ENCODE measurements at places on chromosomes 1 and 21. TPM values are rescaled to one million over a fixed set of nuclear protein-coding genes. Genes with fewer than 3 reads are reported as not detected.
A peak's percentile ranks its signal among the peaks of the same experiment; 100 is the strongest.

The B3GALT5 gene
- total RNA-seq, result 1.4 TPM

The C1QC gene
- total RNA-seq, result 83.0 TPM

The DIO1 gene
- 0.05 TPM for total RNA-seq

The FAM177B gene
- total RNA-seq, result 0.42 TPM

The DCDC2B gene
- total RNA-seq, result not detected

The CHIA gene
- 0.05 TPM for total RNA-seq

The ARTN gene
- 0.19 TPM for total RNA-seq

The ALPL gene
- 0.90 TPM for total RNA-seq

GRCh38 chr1:67339623-67340343 lies 32.1 kb downstream of the IL12RB2 start:
- H3K4me3 ChIP-seq, result no peak overlapping the region
- H3K36me3 ChIP-seq, result no peaks in the 10 kb centered on the region
- DNase-seq, result no peak
- H3K27ac ChIP-seq, result no peak overlapping the region
- H3K27me3 ChIP-seq, result no peaks in the 10 kb centered on the region
- peaks cover 12% of the 10 kb centered on the region for H3K4me1 ChIP-seq

DNA sequence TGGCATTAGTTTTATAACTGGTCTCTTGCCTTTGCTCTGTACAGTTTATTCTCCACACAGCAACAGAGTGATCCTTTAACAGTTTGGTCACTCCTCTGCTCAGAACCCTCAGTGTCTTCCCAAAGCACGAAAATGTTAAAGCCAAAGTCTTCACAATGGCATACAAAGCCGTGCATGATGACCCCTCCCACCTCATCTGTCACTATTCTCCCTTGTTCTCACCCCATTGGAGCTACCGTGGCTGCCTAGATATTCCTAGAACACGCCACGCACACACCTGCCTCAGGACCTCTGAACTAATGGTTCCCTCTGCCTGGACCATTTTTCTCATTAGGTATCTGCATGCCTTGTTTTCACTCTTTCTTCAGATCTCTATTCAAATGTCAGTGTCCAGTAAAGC lies 8.6 kb upstream of the SEMA4A start:
- no peak for DNase-seq
- peaks cover 31% of the 10 kb centered on the region for H3K4me1 ChIP-seq
- no peaks in the 10 kb centered on the region for H3K36me3 ChIP-seq
- H3K4me3 ChIP-seq, result no peak overlapping the region
- no peak overlapping the region for H3K27ac ChIP-seq

DNA sequence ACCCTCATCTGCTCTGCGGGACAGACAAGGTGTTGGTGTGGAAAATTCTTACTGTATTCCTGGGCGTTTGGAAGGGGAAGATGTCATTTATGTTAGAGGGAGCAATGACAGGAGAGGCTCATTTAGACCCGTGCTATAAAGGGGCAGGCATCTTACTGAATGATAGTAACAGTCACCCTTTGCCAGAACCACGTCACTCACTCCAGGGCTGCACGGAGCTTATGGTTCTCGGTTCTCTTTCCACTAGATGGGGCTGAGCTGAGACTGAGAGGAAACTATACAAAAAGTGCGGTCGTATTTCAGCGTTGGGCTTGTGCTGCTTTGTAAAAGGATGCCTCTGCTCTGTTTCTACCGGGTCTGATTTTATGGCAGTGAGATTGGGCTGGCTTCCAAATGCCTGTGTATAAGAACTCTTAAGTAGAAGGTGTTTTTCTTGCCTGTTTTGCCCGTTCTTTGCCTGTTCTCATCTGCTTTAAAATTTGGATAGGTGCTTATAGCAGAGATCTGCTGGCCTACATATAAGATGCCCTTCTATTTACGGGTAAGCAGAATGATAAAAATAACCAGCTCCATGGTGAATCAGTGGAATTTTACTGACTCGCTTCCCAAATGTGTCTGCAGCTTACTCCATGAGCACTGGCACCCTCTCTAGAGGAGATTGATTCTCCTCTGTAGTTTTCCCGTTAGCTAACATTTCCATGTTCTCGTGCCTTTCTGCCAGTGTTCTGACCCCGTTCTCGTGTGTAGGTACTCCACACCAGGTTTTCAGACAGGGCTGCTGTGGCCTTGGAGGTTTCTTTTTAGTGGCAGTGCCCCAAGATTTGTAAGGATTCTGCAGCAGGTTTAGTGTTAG lies 55.9 kb downstream of the MRPS6 start:
- no peaks in the 10 kb centered on the region for H3K27me3 ChIP-seq
- peak; percentile 39 for DNase-seq
- peak overlapping the region; percentile 97 for H3K27ac ChIP-seq
- peaks cover 10% of the 10 kb centered on the region for H3K36me3 ChIP-seq

DNA sequence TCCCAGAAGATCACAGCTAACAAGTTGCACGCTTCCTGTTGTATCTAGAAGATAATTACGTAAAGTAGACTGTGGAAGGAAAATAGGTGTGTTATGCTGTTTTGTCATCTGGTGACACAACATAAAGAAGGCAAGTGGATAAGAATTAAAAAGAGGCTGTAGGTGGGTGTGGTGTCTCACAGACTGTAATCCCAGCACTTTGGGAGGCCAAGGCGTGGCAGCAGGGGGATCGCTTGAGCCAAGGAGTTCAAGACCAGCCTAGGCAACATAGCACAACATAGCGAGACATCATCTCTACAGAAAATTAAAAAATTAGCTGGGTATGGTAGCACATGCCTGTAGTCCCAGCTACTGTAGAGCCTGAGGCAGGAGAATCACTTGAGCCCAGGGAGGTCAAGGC lies 17.9 kb upstream of the ZNF281 start:
- no peak for DNase-seq
- no peaks in the 10 kb centered on the region for H3K27me3 ChIP-seq
- H3K36me3 ChIP-seq, result no peaks in the 10 kb centered on the region

GRCh38 chr1:243471026-243471685 lies 215.3 kb downstream of the SDCCAG8 start:
- H3K27ac ChIP-seq, result no peak overlapping the region
- DNase-seq, result no peak
- no peak overlapping the region for H3K4me3 ChIP-seq
- peaks cover 9% of the 10 kb centered on the region for H3K4me1 ChIP-seq
- H3K27me3 ChIP-seq, result no peaks in the 10 kb centered on the region

- no peak overlapping the region for H3K4me3 ChIP-seq
- no peaks in the 10 kb centered on the region for H3K27me3 ChIP-seq
- no peaks in the 10 kb centered on the region for H3K4me1 ChIP-seq
- H3K36me3 ChIP-seq, result no peaks in the 10 kb centered on the region
- H3K27ac ChIP-seq, result no peak overlapping the region
These were observed 154.8 kb downstream of the BACH1 start for GRCh38 chr21:29453511-29453910.

DNA sequence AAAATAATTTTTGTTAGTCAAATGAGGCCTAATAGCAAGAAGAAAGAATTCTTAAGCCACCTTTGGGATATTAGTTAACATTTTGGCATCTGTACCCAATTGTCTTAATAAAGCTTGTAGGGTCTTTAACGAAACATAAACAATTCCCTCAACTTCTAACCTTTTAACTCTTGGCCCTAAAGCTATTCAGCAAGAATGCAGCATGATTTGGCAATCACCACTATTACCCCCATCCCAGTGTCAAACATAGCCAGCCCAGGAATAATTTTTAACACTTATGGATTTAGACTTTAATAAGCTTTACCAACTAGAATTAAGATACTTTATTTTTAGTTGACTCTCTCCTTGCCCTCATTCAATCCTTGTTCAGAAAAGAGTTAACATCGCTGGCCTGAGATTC lies 2.5 kb upstream of the SLC16A4 start:
- H3K36me3 ChIP-seq, result peaks cover 18% of the 10 kb centered on the region
- no peak overlapping the region for H3K4me3 ChIP-seq
- H3K27me3 ChIP-seq, result no peaks in the 10 kb centered on the region
- H3K4me1 ChIP-seq, result no peaks in the 10 kb centered on the region
- DNase-seq, result no peak

- H3K27ac ChIP-seq, result no peak overlapping the region
- H3K4me3 ChIP-seq, result no peak overlapping the region
- no peak for DNase-seq
- H3K36me3 ChIP-seq, result no peaks in the 10 kb centered on the region
These were observed 475.1 kb upstream of the VAMP3 start for GRCh38 chr1:7295946-7296345.

DNA sequence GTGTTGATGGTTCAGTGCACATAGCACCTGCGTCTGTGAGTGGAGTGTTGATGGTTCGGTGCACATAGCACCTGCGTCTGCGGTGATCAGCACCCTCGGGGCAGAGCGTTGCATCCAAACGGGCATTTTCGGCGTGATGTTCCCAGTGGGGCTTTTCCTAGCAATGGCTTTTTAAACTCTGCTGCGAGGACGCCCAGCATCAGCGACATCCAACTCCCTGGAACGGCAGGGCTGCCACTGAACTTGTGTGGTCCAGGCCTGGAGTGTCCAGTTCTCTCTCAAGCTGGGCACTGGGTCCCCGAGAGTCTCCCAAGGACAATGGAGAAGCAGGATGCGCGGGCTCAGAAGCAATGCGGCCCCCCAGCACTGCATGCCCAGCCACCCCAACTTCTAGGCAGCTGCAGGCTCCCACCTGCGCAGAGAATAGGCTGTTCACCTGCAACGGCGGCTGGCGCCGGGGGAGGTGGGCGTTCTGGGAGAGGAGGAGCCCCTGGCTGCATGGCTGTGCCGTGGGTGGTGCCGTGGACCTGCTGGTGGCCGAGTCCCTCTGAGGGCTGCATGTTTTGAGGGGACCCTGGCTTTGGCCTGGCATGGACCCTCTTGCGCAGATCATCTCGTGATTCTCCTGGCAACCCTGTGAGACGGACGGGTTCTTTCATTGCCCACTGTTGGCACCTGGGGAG lies 10.1 kb upstream of the C1orf174 start:
- DNase-seq, result no peak
- H3K4me1 ChIP-seq, result peaks cover 6% of the 10 kb centered on the region
- no peaks in the 10 kb centered on the region for H3K27me3 ChIP-seq
- H3K36me3 ChIP-seq, result no peaks in the 10 kb centered on the region
- H3K27ac ChIP-seq, result no peak overlapping the region

DNA sequence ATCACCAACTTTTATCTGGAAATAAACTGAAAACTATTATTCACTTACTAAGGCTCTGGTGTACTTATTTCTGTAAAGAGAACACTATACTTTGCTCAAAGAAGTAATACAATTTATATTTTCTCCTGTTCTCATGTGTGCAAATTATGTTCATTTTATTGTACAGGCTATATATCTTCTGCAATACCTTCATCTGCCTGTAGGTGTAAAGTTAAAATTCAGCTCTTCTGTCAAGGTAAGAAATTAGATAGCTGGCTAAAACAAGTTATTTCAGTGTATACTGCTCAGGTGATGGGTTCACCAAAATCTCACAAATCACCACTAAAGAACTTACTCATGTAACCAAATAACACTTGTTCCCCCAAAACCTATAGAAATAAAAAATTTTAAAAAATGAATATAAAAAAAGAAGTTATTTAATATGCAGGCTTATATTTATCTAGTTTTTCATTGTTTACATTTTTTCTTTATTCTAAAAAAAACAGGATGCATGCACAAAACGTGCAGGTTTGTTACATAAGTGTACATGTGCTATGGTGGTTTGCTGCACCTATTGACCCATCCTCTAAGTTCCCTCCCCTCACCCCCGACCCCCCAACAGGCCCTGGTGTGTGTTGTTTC lies 81.5 kb downstream of the PTGER3 start:
- no peak overlapping the region for H3K27ac ChIP-seq
- no peaks in the 10 kb centered on the region for H3K4me1 ChIP-seq

GRCh38 chr1:24572301-24572700 lies 16.4 kb downstream of the NCMAP start:
- no peak for DNase-seq
- no peak overlapping the region for H3K27ac ChIP-seq
- H3K27me3 ChIP-seq, result no peaks in the 10 kb centered on the region
- H3K36me3 ChIP-seq, result no peaks in the 10 kb centered on the region
- no peaks in the 10 kb centered on the region for H3K4me1 ChIP-seq

DNA sequence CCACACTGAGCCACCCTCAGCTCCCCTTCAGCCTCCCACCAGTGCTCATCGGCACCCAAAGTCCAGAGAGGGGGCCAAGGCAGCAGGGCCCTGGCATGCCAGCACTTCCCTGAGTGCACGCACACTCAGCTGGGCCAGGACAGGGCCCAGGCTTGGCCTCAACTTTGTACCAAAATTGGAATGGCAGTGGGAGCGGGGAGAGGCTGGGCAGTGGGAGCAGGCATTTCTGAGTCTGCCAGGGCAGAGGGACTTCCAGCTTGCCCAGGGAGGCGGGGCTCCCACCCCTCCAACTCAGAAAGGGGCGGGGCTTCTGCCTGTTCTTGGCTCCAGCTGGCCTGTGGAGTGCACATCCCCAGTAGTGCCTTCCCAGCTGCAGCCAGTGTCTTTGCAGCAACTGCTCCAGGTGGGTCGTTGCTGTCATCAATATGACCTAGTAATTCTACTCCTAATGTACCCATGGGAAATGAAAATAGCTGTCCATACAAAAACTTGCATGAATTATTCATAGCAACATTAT lies 10.3 kb upstream of the SNX7 start:
- no peak overlapping the region for H3K4me3 ChIP-seq
- no peaks in the 10 kb centered on the region for H3K27me3 ChIP-seq
- H3K27ac ChIP-seq, result no peak overlapping the region
- no peak for DNase-seq

DNA sequence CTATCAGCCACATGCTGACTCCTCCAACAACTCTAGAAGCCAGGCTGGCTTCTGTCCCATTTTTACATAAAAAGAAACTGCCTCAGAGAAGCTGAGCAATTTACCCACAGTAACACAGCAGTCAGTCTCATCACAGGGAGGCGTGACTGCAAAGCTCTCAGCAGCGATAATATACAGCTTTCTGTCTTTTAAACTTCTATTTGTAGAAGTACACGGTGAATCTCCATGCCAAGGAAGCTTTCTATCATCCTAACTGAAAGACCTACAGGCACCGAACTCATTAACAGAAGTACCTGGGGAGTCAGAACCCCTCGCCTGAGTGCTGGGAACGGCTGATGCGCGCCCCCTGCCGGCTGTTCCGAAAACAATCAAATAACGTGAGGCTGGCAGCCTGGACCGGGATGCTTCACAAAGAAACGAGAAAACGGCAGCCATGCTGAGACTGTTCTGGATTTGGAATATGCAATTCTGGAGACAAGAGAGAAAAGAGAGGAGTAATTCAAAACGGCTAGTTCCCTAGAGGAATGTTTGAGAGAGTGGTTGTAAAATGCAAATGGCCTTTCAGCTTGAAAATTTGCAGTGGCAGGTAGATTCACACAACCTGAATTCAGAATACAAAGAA lies 43.5 kb upstream of the RAB4A start:
- H3K4me1 ChIP-seq, result peaks cover 33% of the 10 kb centered on the region
- no peaks in the 10 kb centered on the region for H3K36me3 ChIP-seq
- no peaks in the 10 kb centered on the region for H3K27me3 ChIP-seq
- no peak overlapping the region for H3K27ac ChIP-seq
- peak; percentile 63 for DNase-seq

GRCh38 chr1:151199873-151200581 lies 1.7 kb downstream of the PIP5K1A start:
- H3K4me3 ChIP-seq, result peak overlapping the region; percentile 86
- H3K4me1 ChIP-seq, result peaks cover 6% of the 10 kb centered on the region
- no peak for DNase-seq
- peaks cover 20% of the 10 kb centered on the region for H3K36me3 ChIP-seq

- H3K27ac ChIP-seq, result no peak overlapping the region
- H3K4me1 ChIP-seq, result no peaks in the 10 kb centered on the region
- DNase-seq, result no peak
- no peaks in the 10 kb centered on the region for H3K36me3 ChIP-seq
- no peak overlapping the region for H3K4me3 ChIP-seq
These were observed 208.3 kb upstream of the C1orf174 start for GRCh38 chr1:4108331-4108730.

All from thymus (tissue), 14 donors.